Mucosa of descending colon (tissue), 3 donors: ENCODE measurements at places on chromosomes 1 and 21. TPM values are rescaled to one million over a fixed set of nuclear protein-coding genes. Genes with fewer than 3 reads are reported as not detected.

- no peak for DNase-seq
These were observed 19.4 kb downstream of the KIAA0319L start for GRCh38 chr1:35537806-35538205.

DNA sequence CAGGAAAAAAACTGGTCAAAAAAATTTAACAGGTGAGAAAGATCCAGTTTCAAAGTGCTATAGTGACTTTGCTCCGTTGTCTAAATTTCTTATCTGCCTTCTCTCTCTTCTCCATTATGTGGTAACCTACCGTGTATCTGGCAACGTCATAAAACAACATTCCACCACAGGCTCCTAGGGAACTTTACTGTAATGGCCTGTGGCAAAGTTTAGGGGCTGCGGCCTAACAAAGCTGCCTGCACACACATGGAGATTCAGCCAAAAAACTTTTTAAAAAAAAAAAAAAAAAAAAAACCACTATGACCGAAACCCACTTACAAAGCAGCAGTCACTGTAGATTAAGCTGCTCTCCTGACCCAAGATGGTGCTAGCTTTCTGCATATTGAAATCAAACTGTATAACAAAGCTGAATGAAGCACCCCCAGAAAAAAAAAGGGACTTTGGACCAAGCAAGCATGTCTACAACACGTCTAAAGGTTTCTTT lies 202.6 kb downstream of the SLC45A1 start:
- DNase-seq, result no peak

DNA sequence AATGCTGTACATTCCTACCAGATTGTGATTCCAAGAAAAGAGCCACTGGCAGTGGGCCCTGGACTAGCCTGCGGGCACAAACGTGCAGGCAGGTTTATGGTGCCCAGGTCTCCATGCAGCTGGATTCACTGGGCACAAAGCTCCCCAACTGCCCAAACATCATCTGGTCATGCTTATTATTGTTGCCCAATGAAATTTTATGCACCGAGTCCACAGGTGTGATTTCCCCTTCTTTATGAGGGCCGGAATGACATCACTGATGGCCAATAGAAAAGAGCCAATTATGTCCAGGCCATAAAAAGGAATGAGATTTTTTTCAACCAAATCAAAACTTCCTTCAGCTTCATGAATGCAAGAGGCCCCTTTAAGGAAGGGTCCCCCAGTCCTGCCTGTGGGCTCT lies 66.2 kb downstream of the ERI3 start:
- DNase-seq, result peak; percentile 50

- DNase-seq, result no peak
These were observed 347.8 kb downstream of the DUSP10 start for GRCh38 chr1:221394011-221394544.

DNA sequence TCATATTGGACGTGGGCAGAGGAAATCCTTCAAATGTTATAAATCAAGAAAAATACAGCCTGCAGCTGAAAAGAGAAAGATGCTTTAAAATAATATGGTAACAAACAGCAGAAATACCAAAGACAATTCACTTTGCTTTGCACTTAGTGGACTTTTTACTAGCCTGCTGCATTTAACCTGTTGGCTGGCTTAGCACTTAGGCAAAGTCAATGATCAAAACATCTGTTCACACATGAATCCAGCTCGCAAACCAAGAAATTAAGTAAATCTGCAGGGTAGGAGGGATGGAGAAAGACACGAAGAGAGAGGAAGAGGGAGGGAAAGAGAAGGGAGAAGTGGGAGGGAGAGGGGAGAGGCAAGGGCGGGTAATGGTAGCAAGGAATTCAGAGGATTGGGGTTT lies 103.6 kb upstream of the RAB4A start:
- no peak for DNase-seq

DNA sequence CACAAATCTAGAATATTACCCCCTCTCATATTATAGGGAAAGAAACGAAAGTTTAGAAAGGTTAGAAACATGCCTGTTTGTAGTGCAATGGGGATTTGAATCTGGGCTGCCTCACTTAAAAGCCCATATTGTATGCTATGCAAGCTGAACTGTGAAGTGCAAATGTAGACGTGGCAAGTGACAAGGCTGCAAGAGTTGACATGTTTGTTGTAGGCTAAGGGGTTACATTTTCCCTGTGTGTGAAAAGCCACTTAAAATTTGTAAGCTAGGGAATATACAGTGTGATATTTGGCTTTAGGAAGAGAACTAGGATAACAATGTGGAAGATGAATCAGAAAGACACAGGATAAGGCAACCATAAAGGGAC lies 29.0 kb downstream of the WDR26 start:
- DNase-seq, result no peak

Gene DRAXIN
- 0.17 TPM for total RNA-seq

- DNase-seq, result no peak
These were observed 42.9 kb downstream of the HLX start for GRCh38 chr1:220921971-220922635.

Gene FNDC10
- 3.1 TPM for total RNA-seq

DNA sequence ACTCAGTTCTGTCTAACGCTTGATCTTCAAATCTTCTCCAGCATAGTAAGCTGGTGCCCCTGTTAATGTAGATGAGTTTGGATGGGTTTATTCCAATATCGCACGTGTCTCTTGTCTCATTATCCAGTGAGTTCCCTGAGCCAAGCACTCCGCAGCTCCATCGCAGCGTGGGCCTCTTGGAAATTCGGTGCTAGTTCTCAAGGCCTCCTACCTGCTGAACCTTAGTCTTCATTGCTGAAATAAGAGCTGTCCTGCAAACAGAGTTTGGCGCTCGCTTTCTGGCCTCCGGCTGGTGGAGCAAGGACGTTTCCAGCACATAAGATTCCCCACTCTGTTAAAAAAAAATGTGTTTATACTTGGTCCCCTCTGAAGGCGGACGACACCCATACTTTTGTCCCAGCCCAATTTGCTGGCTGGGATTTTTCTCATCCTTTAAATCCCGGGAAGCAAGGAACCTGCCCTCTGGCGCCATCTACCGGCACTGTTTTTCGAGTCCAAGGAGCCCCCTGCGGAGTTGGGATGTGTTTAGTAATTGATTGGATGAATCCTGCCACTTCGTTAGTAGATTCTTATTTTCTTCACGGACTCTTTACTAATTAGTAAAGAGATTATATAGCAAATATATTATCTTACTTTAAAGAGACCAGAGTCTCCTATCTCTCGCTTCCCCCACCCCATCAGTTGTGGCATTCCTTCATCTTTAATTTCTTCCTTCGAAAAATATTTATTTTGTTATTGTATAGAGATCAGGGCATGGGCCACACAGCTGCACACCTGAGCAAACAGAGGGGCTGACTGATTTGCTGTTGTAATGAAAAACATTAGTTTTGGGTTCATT lies 14.7 kb downstream of the JUN start:
- peak; percentile 61 for DNase-seq

DNA sequence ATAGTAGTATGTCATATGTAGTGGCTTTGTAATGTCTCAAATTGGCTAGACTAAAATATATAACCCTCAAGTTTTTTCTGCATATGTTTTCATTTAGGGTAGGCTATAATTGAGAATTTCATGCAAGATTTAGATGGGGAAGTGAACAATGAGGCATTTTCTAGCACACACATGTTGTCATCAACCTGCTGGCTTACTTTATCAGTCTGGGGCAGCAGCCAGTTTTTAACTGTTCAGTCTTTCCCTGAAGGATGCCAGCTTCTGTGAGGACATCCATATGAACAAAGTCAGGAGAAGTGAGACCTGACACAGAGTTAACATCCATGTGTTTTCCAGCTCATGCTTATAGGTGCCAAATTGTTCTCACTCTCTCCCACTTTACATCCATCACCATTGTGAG lies 74.7 kb upstream of the OLFM3 start:
- DNase-seq, result no peak

Gene TSSK3
- total RNA-seq, result 1.8 TPM

Gene TTLL10
- total RNA-seq, result 4.4 TPM

DNA sequence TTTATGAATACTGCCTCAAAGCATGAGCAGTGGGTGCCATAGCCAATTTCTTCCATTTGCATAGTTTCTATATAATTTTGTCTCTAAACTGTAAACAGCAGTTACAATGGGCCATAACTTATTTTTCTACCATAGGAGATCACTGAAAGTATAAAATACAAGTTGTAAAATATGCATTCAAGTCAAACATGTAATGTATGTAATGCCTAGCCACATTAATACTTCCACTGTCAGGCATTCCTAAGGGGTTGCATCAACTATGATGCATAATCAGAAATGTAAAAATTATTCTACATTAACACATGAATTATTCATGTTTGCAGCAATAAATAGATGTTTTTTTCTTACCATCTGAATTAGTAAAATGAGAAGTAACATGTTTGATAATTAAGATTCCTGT lies 560.3 kb upstream of the ZP4 start:
- no peak for DNase-seq

DNA sequence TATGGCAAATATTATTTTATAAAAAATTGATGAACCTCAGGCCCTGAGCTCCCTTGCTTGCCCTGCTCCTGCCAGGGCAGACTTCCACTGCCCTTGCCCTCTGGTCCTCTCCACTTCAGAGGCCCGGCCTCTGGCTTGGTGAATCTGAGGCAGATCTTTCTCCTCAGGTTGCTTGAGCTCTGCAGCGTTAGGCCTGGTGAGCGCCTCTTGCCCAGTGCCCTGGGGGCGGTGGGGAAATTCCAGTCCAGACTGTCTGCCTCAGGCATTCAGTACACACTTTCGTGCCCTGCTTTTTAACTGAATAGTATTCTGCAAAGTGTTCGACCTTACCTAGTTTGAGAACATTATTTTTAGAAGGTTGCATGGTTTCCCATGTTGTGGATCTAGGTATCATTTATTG lies 98.2 kb downstream of the PCBP3 start:
- DNase-seq, result no peak

Gene INSRR
- 0.09 TPM for total RNA-seq

Gene ZBTB40
- total RNA-seq, result 16.7 TPM

DNA sequence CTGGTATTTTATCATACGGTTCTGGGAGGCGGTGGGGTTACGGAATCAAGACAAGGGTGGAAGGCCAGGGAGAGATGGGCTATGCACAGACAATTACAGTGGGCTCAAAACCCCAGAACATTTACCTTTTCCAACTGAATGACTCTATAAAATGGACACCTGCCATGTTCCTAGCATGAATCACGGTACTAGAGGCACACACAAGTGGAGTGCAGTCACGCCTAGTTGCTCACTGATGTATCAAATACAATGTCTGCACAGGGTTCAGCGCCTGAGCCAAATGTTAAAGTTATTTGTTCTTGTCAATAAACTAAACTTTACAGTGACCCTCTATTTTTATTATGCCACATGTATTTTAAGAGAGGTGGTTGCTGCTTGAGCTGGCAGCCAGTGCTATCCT lies 121.4 kb downstream of the ATG4C start:
- no peak for DNase-seq

- DNase-seq, result no peak
These were observed 26.5 kb downstream of the ACTA1 start for GRCh38 chr1:229407206-229408026.

- DNase-seq, result no peak
These were observed 10.5 kb upstream of the MCOLN3 start for GRCh38 chr1:85058786-85059185.

- no peak for DNase-seq
These were observed 35.8 kb downstream of the CCN1 start for GRCh38 chr1:85616364-85616705.

GRCh38 chr1:204506201-204506968 lies 9.8 kb upstream of the MDM4 start:
- DNase-seq, result peak; percentile 75

GRCh38 chr1:45863218-45863617 lies 59.8 kb downstream of the MAST2 start:
- no peak for DNase-seq

GRCh38 chr1:180231506-180231921 lies 1.4 kb downstream of the LHX4 start:
- no peak for DNase-seq

Gene CA6
- total RNA-seq, result not detected

GRCh38 chr1:19472174-19472573 lies 13.2 kb downstream of the CAPZB start:
- no peak for DNase-seq

Gene CD164L2
- 1.3 TPM for total RNA-seq

DNA sequence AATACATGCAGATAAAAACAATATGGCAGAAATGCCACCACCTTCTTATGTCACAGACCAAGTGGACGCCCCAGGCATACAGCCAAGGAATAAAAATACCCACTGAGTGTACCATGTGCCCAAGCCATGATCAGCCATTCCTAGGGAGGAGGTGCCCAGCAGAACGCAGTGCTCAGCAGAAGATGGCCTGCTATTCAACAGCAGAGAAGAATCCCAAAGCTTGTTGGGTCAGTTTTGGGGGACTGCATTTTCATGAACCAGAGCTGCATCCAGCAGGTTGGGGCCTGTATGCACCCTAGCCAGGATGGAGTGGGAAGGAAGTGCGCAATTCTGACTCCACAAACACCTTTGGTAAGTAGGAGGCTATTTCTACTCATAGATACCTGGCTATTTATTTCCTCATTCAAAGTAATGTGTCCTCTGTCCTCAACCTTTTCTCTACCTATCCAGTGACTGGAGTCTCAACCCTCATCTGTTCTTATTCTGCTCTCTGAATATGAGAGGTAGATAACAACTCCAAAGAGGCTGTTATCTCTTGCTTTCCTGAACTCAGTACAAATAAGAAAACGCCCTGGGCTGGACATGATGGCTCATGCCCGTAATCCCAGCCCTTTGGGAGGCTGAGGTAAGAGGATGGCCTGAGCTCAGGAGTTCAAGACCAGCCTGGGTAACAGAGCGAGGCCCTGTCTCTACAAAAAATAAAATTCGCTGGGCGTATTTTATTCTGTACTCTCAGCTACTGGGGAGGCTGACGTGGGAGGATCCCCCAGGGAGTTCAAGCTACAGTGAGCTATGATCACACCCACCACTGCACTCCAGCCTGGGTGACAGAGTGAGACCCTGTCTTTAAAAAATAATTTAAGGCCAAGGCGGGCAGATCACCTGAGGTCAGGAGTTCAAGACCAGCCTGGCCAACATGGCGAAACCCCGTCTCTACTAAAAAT lies 2.5 kb upstream of the PLEKHM2 start:
- no peak for DNase-seq

- DNase-seq, result no peak
These were observed 323.3 kb upstream of the DEPDC1 start for GRCh38 chr1:68820151-68820550.

GRCh38 chr1:36446271-36446670 lies 4.0 kb downstream of the OSCP1 start:
- DNase-seq, result no peak
